ENCODE measurements at places on chromosomes 12 and 14. TPM values are rescaled to one million over a fixed set of nuclear protein-coding genes. Genes with fewer than 3 reads are reported as not detected.

- no peak for DNase-seq
Measured at GRCh38 chr14:69153152-69153872, 393 bp upstream of the DCAF5 start.

- no peak for DNase-seq
Measured at GRCh38 chr14:78178971-78179370, 8.8 kb downstream of the NRXN3 start.

GRCh38 chr12:52280796-52281560 lies 6.5 kb downstream of the KRT86 start:
- DNase-seq = no peak

DNA sequence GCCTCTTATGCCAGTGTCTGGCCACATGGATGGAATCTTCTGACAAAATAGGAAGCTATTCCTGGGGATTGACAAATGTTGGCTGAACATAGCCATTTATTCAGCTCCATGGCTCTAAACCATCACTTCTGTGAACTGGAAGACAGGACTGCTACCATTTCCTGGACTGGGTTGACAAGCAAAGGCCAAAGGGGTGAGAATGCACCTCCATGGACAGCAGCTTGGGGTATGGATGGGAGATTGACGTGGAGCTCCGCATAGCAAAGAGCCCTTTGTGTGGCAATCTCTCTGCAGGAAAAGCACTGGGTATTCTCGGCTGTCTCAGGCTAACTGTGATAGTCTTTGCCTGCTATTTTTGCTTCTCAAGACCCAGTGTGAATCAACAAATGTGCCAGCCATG lies 223.0 kb upstream of the EGLN3 start:
- DNase-seq = no peak

CFAP73 gene
- 0.86 TPM for total RNA-seq

GRCh38 chr12:52454411-52455201 lies 2.7 kb upstream of the KRT6B start:
- no peak for DNase-seq

GRCh38 chr12:116734156-116734768 lies 3.6 kb downstream of the SPRING1 start:
- DNase-seq = no peak

ASPG gene
- not detected for total RNA-seq

GRCh38 chr12:100724071-100724470 lies 70.5 kb upstream of the ANO4 start:
- no peak for DNase-seq

GRCh38 chr14:31843361-31844091 lies 233.6 kb upstream of the ARHGAP5 start:
- no peak for DNase-seq

- no peak for DNase-seq
Measured at GRCh38 chr12:75742961-75743360, 231.6 kb upstream of the KRR1 start.

PIWIL1 gene
- total RNA-seq = not detected

DNA sequence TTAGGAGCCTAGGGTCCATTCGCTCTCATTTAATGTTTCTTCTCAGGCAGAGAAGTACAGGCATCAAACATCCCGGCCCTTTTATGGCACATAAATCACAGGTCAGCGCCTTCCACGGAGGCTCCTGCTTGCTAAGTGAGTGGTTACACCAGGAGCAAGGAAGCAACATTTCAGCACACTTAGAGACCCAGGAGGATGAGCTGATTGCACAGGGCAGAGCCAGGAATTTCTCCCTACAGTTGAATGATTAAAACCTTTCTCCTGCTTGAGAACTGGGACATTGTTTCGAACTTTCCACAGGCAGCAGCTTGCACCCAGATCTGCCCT lies 233.4 kb downstream of the SPTSSA start:
- no peak for DNase-seq

DNA sequence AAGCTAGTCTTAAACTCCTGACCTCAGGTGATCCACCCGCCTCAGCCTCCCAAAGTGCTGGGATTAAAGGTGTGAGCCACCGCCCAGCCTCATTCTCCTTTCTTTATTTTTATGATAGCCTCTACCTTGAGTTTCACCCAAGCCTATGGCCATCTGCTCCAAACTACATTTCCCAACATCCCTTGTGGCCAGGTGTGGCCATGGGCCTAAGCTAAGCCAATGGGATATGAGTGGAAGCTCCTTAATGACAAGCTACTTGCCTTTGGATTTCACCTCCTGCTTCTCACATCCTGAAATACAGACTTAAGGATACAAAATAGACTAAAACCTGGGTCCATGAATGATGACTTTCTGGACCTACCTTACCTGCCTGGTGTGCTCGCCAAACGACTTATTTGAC lies 46.2 kb downstream of the DPF3 start:
- no peak for DNase-seq

PRPF39 gene
- total RNA-seq = 64.5 TPM

KRT6A gene
- not detected for total RNA-seq

- DNase-seq = peak; percentile 39
Measured at GRCh38 chr12:54378796-54379397, 5.6 kb downstream of the ZNF385A start.
